Type B pancreatic cell (in vitro differentiated cells): ENCODE measurements at places on chromosomes 6 and 20. TPM values are rescaled to one million over a fixed set of nuclear protein-coding genes. Genes with fewer than 3 reads are reported as not detected.
A peak's percentile ranks its signal among the peaks of the same experiment; 100 is the strongest.

DNA sequence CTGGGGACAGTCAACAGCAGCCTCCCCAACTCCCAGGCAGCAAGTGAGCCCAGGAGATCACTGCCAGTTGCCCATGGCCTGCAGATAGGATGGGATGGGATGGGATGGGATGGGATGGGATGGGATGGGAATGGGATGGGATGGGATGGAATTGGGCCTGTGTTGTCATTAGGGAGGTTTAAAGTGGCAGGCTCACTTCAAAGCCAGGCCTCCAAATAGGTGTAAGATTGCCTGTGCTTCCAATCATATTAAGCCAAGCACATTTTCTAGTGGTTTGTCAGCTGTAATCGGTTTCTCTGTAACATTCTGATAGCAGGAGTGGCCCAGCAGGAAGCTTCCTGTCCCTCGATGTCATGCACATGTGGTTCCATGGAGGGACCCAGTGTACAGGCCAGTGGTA, 82.7 kb upstream of the NXT1 start:
- no peak for DNase-seq

- no peak for DNase-seq
These were observed 47.7 kb downstream of the PLAGL2 start for GRCh38 chr20:32159766-32160221.

DNA sequence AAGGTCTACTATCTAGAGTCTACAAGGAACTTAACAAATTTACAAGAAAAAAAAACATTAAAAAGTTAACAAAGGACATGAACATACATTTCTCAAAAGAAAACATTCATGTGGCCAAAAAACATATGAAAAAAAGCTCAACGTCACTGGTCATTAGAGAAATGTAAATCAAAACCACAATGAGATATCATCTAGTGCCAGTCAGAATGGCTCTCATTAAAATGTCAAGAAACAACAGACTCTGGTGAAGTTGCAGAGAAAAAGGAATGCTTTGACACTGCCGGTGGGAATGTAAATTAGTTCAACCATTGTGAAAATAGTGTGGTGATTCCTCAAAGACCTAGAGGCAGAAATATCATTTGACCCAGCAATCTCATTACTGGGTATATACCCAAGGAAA, 48.3 kb downstream of the OGFRL1 start:
- DNase-seq: no peak

DNA sequence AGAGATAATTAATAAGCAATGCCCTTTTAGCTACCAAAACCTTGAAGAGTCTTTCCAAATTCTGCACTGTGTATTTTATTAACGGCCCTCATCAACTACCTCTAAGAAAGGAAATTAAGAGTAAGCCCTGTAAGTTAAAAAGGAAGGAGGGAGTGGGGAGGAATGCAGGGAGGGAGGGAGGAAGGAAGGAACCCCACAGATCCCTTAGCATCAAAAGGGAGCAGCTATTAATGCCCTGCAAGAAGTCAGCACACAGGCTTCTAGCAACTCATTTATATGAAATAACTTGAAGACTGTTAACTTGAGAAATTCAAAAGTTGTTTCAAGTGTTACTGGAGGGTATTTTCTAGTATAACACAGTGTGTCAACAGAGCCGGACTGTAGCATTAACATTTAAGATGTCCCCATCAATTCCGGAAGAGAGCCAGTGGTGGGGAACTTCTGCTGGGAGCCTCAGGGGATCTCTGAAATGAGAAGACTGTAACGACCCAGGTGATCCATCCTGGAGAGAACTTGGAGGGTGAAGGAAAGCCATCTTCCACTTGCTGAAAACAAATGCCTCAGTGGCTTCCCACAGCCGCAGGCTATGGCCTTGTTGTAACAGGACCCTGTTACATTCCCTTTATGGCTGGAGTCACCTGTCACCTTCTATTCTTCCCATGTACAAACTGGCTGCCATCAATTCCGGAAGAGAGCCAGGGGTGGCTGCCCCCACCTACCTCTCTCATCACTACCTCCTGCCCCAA, 33.2 kb downstream of the SLC22A23 start:
- no peak for DNase-seq

GRCh38 chr20:8967641-8968245, 101.1 kb upstream of the PLCB4 start:
- DNase-seq: no peak

DNA sequence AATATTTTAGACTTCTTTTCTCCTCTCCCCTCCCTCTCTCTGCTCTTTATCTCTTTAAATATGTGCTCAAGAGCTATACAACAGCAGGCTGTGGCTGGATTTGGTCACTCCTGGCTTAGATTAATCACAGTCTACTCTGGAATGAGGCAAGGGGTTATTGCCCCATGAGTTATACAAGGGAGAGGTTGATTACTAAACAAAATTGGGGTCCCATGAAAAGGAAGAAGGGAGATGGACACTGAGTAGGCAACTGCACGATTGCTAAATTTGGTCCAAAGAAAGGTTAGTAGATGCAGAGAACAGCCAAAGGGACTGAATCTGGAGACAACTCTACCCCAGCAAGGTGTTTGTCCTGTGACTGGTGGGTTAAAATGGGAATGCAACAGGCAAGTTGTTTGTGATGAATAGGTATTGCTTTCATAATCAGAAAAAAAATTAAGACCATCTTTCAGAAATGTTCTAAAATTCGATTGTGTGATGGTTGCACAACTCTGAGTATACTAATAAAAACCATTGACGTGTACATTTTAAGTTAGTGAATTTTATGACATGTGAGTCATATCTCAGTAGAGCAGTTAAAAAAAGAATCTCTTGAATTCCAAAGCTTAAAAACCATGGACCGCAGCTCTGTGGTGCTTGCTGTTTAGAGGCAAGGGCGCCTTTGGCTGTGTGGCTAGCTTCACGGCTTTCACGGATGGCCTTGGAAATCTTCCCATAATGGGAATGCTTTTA, 57.1 kb downstream of the KIZ start:
- no peak for DNase-seq

DNA sequence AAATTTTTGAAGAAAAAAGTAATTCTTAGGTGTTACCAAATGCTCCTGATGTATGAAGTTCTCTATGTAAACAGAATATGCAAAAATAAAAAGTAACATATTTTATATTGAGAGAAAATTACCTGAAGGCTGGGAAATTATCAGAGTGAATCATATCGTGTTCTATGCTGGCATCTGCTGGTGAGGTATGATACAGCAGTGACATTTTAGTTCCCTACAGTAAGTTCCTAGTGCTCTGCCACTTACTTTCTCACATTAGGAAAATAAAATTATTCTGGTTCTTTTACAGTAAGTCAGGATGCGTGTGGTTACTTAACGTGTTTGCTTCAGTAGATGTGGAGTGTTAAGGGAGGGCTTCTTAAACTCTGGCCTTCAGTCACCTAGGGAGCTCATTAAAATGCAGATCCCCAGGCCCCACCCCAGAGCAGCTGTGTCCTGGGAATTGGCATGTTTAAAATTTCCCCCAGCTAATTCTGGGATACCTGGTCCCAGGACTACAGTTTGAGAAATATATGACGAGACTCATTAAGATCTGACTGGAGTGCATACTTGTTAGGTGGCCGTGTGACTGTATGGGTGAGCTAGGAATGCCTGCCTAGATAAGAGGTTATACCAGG, 3.2 kb downstream of the ACTR5 start:
- DNase-seq: no peak

DNA sequence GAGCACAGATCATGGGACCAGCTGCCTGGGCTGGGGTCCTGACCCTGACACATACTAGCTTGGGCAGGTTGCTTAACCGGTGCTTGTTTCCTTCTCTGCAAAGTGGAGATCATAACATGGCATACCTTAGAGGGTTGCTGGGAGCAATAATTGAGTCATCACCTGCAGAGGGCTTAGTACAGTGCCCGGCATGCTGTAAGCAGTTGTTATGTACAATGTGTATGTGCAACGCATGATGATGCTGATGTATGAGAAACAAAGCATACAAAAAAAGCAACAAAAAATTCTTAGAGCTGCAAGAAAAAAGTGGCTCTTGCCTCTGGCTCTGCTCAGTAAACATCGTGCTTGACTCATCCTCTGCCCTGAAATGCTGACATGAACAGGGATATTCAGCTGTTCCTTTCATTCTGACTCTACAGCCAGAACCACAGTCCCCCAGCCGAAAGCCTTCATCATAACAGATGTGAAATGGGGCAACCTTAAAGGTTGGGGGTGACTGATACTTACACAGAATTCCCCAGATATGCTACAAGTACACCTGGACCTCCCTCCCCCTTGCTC, 91.7 kb downstream of the CLIC5 start:
- DNase-seq: no peak

GRCh38 chr6:70684794-70685493, 17.3 kb downstream of the SMAP1 start:
- DNase-seq: no peak

DNA sequence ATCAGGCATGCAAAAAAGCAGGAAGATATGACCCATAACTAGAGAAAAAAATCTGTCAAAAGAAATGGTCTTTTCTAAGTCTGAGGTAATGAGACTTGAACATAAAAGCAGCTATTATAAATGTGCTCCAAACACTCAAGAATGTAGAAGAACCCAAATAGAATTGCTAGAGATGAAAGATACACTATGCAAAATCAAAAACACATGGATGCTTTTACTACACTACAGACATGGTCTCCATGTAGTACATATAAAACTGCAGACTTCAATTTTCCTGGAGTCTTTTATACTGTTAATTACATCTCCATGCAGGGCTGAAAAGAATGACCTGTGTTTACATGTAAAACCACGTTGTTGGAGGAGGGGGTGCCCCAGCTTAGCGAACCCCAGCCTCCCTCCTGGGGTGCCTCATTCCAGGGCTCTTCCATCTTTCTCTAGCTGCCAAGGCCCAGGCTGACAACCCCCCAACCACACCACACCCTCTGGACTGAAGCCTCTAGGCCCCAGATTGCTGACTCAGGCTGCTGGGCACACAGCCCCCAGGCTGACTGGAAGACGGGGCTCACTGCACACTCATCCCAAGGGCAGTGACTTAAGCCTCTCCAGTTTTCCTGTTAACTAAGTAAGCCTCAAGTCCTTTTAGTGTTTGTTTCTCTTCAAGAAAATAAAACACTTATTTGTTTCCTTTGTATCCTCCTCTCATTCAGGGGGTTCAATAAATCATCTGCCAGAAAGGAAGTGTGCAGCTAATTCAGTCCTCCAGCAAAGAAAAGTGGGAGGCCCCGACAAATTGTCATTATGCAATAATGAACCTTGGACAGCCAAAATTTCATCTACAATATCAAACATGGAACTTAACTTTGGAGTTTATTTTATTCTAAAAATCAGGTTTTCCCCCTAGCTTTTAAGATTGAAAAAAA, 26.0 kb upstream of the PLAGL1 start:
- no peak for DNase-seq

- DNase-seq: no peak
These were observed 46.3 kb downstream of the MDFI start for GRCh38 chr6:41684311-41685180.

- DNase-seq: peak; percentile 75
These were observed at the start of gene CCDC170 for GRCh38 chr6:151493804-151494234. Gene CCDC170, plus strand, starts transcription at chr6:151494017. Its CDS starts 112 bp downstream, at chr6:151494129.

- DNase-seq: no peak
These were observed 489.1 kb downstream of the PREX1 start for GRCh38 chr20:48338717-48339116.

GRCh38 chr6:87375315-87375714, 30.7 kb downstream of the C6orf163 start:
- DNase-seq: no peak

GRCh38 chr6:150276937-150277742, 91.7 kb upstream of the IYD start:
- DNase-seq: no peak

Gene TMEM244
- not detected in 2 replicates for total RNA-seq

Gene CASS4
- total RNA-seq: 0.38 and 0.56 TPM in 2 replicates

Gene KAT14
- 19.7 and 24.9 TPM in 2 replicates for total RNA-seq

Gene RIMS1
- 3.7 and 5.9 TPM in 2 replicates for total RNA-seq

Gene C20orf144
- 0.29 and 0.82 TPM in 2 replicates for total RNA-seq

Gene RAET1L
- total RNA-seq: not detected in 2 replicates
